ENCODE measurements at places on chromosomes 2 and 18.

DNA sequence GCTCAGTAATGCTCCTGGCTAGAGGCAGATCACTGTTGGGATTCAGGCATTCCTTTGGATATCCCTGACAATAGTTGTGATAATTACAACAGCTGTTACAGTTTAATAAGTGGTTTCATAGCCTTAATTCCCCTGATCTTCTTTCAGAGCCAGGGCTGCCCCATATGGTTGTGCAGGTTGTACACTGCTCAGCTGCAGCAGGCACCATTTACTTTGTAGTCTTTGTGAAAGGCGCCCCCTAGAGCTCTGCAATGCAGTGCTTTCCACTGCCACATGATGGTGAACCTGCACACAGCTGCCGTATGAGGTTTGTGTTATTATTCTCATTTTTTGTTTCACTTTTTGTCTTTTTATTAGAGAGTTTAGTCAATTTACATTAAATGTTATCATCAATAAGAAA lies 239.1 kb downstream of the KCNS3 start:
- DNase-seq = no peak

GRCh38 chr2:239407112-239407511 lies 6.3 kb upstream of the HDAC4 start:
- DNase-seq = no peak

DNA sequence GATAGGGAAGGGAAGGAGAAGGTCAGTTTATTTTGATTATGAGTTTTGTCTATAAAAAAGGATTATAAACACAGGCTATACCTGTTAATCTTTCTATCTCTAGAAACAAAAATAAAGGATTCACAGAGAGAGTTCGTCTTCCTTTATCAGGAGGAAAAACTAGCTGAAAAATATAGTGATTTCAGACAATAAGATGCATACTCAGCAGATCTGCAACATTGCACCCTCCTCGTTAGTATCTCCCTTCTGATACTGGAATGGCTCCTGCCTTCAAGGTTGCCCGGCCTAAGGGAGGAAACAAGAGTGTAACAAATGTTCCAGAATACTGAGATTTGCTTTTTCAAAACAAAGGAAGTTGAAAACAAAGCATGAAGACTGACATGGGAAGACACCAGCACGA lies 48.7 kb upstream of the LRATD1 start:
- no peak for DNase-seq

DNA sequence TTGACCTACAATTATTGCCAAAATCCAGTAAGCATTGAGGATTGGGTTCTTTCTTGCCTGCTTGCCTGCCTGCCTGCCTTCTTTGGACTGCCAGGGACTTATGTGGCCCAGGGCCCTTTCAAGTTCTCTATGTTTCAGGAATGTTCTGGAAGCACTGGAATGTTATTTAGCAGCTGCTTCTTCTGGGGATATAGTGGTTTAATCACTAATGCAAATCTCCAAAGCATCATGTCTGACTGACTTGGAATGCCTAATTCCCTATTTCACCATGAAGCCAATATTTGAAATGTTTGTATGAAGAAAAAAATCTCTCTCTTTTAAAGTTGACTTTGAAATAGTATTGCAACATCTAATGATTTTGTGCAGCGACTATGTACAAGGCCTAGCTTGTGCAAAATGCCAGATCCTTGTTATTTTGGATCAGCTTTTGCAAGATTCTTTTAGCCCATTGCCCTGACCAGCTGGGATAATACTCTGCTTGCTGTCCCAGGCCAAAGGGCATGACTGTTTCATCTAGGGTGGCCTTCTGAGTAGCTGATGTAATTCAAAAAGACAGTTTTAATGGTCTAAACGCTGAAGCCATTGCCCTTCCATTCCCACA lies 204.6 kb downstream of the RND3 start:
- no peak for DNase-seq

GRCh38 chr2:148501545-148501944 lies 143.0 kb upstream of the EPC2 start:
- DNase-seq = no peak

GRCh38 chr2:60509066-60509465 lies 44.4 kb downstream of the BCL11A start:
- DNase-seq = no peak

GRCh38 chr2:27255187-27255586 lies 7.7 kb downstream of the SLC30A3 start:
- DNase-seq = no peak

GRCh38 chr2:86142436-86143257 lies 36.6 kb downstream of the PTCD3 start:
- no peak for DNase-seq

DNA sequence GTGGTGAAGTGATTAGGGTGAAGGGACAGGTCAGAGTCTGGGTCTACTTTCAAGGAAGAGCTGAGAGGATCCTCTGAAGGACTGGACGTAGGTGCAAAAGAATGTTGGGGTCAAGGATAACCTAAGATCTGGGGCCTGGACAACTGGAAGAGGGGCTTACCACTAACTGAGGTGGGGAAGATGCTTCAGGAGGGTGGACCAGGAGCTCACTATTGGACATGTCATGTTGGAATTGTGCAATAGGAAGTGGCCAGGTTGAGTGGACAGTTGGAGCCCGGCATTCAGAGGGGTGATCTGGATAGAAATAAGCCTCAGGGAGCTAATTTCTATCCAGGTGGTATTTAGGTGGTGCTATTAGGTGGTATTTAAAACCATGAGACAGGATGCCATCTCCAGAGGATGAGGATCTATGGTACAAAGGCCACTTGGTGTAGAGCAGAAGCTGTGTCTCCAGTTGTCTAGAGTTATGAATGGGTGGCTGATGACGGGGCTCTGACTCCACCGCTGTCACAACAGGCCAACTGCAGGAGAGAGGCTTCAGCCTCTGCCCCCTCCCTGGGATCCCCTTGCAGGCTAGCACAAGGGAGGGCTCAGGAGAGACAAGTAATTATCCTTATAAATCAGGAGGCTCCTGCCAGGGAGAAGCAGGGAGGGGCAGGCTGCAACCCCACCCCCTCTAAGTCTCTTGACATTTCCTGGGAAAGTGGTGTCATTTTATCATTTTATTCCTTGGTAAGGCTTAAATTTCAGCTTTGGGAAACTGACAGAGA lies 158.0 kb downstream of the SMAD7 start:
- no peak for DNase-seq

DNA sequence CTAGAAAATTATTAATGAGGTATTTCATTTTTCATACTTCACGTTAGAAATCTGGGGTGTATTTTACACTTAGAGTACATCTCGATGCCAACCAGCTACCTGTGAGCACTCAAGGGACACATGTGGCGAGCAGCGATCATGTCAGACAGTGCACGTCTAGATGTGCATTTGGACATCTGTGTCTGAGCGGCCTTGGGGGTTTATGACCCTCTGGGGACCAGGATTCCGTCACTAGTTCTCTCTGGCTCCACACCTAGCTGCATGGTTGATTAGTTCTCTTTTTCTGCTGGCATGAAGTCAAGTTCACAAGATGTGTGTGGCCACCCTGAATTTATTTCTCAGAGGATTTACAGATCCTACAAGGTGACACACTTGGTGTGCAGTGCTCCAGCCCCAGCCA lies 192.2 kb downstream of the TSN start:
- no peak for DNase-seq

- no peak for DNase-seq
These were observed 139.5 kb upstream of the SETBP1 start for GRCh38 chr18:44541159-44541558.

GRCh38 chr2:6957910-6958615 lies 40.9 kb downstream of the RNF144A start:
- DNase-seq = no peak

DNA sequence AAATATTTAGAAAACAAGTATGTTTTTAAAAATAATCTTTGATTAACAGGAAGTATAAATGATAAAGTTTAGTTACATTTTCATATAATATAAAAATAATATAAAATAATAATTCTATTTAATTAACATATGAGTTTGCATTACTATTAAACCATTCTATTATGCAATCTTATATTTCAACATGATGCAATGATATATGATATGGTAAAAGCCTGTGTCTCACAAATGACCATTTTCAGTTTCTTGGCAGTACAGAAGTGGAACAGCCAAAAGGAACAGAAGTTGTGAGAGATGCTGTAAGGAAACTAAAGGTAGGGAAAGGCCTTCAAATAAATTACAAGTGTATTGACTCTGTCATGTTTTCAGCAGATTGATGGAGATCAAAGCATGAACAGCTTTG lies 230.8 kb downstream of the GULP1 start:
- no peak for DNase-seq

GRCh38 chr2:217553679-217554078 lies 449.1 kb downstream of the TNS1 start:
- DNase-seq = no peak

- DNase-seq = no peak
These were observed 943.1 kb upstream of the LRRTM1 start for GRCh38 chr2:81247648-81248047.

- no peak for DNase-seq
These were observed 239.5 kb upstream of the MGAT5 start for GRCh38 chr2:134014196-134014960.

DNA sequence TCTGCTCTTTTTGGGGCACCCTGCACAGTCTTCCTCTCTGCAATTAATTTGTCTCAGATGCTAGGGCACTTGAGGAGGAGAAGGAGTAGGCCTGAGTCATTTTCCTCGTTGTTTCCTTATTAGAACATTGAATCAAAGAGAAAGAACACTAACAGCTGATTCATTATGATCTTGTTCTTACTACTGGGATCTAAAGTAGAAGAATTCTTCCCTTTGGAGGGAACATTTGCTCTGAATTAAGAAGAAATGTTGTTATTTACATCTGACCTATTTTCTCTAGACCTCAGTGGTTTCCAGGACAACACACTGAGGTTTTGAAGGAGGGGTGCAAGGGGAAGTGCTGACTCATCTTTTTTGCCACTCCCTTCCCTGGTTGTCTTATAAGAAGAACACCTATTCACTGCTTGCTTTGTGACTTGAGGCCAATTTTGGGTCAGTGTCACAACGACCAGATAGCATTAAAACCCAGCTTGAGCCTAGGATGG lies 24.3 kb upstream of the STAT1 start:
- DNase-seq = no peak

GRCh38 chr2:73070643-73071359 lies 711 bp downstream of the SFXN5 start:
- no peak for DNase-seq

DNA sequence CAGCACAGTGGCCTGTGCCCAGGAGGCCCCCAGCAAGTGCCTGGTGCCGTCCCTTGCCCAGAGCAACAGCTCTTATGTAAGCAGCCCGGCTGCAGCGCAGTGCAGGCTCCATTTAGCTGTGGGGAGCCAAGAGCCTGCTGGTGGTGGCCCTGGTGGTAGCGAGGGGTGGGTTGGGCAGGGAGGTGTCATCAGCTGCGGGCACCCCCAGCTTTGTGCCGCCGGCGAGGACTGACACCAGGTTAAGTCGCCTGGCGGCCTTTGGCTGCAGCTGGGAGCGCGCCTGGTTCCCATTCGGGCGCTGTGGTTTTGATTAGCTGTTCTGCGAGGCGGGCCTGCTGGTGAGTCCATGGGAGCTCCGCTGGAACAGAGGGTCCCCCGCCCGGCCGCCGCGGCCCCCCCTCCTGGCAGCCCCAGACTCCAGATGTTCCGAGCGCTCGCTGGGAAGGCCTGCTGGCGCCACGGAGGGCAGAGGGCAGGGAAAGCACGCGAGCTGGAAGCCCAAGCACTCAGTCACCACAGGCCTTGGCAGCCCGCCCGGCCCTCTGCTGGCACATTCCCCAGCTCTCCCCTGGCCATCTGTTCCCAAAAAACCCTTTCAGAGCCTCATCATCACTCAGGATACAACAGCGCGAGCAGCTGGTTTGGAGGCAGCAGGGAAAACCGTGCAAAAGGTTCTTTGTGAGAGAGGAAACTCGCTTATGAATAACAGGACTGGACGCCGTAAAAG lies 18.4 kb downstream of the ATOH8 start:
- no peak for DNase-seq

DNA sequence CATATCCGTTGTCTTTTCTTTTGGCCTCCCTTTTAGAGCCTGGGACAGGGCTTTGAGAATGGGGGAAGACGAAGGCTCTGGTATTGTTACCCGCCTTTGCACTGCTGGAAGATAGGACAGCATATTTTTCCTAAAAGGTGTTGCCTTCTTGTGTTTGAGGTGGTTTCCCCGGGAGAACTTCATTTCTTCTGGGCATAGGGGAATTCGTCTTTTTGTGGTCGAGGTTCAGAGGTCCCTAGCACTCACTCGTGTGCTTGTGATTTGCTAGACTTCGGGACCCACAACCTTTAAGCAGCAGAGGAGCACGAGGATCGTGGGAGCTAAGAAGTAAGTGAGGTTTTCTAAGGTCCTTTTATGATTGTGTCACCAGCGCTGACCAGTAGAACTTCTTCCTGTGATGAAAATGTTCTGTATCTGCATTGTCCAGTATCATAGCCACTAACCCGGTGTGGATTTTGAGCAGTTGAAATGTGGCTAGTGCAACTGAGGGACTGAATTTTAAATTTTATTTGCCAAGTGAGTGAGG lies 611 bp downstream of the ZNF512 start:
- DNase-seq = no peak

DNA sequence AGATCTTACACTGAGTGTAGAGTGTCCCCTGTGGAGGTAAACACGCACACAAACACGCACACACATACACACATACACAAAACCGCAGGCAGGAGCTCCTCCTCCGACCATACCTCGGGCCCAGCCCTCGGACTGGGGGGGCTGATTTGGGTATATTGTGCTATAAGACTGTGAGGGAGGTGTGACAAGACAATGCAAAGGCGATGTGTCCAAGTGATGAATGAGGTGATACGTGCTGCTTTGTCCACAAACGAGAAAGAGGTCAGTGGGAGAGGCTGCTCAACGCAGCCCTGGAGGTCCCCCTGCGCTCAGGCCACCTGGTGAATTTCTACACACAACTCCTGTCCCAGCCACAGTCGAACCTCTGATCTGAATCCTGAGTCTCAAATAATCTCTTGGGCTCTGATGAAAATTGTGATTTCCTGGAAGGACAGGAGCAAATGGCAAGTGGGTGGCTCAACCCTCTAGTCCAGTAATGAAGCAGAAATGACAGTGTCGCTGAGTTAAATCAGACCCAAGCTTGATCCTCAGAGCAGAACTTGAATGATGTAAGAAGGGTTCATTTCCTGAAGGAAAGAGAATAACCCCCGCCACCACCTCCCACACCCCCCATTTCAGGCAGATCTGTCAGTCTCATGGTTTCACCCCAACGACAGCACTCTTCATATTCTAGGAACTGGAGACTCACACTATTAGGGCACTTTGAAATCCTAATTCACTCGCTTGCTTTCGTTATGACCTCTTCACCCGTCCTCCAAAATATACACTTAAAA lies 48.9 kb upstream of the ASXL2 start:
- no peak for DNase-seq

GRCh38 chr2:187054501-187055319 lies 205.7 kb upstream of the ZSWIM2 start:
- DNase-seq = no peak

DNA sequence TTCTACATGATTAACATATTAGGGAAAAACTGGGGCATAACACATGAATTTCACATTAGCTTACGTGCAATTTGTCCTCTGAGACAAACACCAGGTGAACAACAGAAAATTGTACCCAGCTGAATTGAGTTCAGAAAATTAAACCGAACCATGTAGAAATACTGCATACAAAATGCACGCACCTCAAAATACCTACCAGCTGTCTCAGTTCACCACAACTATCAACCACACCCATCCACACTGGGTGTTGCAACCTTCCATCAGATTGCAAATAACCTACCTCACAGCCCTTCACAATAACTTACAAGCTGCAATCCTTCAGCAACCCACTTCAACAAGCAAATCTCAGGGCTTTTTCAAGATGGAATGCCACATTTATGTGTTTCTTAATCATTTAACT lies 55.9 kb downstream of the UNC50 start:
- peak; percentile 33 for DNase-seq

- no peak for DNase-seq
These were observed 151.2 kb downstream of the ABCA12 start for GRCh38 chr2:214987261-214987660.

Measured in activated T-helper 1 cell treated with anti-CD3 and anti-CD28 coated beads, Interleukin-2, amount 50 U/mL, for 16 hours (primary cell).